ENCODE measurements at places on chromosomes 4 and X.

DNA sequence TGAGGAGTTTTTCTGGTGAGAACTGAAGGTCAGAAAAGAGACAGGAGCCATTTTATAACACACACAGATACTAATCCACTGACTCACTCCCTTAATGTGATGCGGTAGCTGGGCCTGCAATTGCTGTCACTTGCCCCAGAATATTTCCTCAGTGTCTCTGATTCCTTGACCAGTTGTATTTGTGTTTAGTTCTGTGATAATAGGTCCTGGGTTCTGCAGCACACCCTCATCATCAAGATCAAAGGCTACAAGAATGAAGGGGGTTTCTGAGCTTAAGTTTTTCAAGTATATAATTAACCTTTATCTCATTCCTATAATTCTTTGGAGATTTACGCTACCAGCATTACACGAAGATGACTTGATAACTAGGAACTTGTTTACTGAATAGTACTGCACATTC, 576.5 kb upstream of the CPXCR1 start:
- DNase-seq = no peak

- no peak for DNase-seq
These were observed 295.4 kb downstream of the RAPGEF2 start for GRCh38 chr4:159398236-159398638.

GRCh38 chrX:68829582-68830418, 979 bp downstream of the EFNB1 start:
- DNase-seq = peak; percentile 1

- DNase-seq = no peak
These were observed 17.9 kb downstream of the NAT8L start for GRCh38 chr4:2076908-2077536.

- no peak for DNase-seq
These were observed 54.7 kb downstream of the SLITRK4 start for GRCh38 chrX:143581240-143581639.

DNA sequence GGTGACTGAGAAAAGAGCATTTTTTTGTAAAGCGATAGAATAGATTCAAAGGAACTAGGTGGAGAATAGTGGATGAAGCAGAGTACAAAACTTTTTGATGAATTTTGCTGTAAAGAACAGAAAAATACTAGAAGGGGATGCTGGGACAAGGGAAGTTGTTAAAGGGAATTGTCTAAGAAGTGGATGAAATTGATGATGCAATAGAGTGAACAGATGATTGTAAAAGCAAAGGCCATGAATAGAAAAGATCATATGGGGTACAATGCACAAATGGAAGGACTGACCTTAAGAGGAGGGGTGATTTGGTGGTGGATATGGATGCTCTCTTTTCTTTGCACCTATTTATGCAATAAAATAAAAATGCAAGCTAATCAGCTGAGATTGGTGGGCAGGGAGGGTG, 262.7 kb upstream of the MAD2L1 start:
- DNase-seq = no peak

DNA sequence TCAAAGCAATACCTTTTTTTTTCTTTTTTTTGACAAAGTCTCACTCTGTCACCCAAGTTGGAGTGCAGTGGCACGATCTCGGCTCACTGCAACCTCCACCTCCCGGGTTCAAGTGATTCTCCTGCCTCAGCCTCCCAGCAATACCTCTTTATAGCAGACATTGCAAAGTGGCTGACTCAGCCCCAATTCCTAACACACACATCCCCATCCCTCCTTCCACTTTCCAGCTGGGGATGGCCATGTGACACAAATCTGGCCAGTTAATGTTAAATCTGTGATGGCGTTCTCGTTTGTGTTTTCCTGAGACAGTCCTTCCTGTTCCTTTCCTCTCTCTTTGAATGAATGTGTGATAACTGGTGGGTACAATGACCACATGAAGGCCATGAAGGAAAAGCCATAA, 276.2 kb upstream of the KLF3 start:
- no peak for DNase-seq

DNA sequence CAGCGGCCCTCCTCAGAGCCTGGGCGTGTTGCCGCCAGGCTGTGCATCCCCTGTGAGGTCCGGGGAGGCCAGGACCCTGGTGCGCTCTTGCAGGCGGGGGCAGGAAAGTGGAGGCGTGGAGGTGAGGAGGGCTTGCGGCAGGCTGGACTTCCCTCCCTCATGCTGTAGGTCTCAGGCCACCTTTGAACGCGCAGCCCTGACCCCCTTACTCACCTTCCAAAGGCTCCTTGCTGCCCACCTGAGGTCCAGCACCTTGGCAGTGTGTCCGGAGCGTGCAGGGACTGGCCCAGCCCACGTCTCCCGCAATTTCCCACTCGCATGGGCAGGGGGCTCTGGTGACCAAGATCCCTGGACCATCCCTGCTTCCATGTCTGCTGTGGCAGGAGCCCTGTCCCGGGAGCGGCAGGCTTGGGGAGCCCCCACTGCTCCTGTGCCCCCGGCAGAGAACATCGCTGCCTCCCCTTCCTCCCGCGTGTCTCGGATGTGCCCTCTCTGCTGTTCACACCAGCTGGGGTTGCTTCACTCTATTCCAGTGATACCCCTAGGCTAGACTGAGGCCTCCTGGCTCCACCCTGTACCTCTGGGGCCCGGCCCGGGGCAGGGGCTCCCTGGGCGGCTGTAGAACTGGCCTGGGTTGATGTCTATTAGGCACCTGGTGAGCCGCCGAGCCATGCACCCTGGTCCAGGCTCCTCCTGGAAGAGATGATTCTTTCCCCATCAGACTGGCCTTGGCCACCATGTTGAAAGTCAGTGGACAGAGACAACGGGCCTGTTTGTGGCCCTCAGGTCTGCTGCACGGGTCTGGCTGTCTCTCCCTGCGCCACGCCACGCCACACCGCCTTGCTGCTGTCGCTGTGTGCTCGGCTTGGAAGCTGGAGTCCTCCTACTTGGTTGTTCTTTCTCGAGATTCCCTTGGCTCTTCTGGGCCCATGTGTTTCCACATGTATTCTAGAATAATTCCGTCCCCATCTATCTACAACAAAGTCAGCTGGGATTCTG, 95.4 kb upstream of the ADRA2C start:
- no peak for DNase-seq

- DNase-seq = no peak
These were observed 132.2 kb downstream of the BMPR1B start for GRCh38 chr4:94889946-94890345.

DNA sequence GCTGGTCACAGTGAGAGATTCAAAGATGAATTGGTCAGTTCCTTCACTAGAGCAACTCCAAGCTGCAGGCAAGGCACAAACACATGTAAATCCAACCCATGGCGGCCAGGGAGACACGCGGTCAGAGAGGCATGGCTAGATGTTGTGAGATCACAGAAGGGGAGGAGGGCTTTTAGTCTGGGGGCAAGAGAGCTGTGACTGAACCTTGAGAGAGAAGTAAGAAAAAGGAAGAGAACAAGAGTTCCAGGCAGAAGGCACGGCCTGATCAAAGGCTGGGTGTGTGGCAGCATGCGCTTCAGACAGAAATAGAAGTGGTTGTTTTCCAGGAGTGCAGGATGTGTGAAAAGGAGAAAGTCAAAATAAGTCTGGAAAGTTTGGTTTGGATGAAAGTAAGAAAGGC, 15.9 kb downstream of the CCDC149 start:
- DNase-seq = no peak

- DNase-seq = no peak
These were observed 30.3 kb downstream of the ARAP2 start for GRCh38 chr4:36213977-36214376.

GRCh38 chr4:41156574-41156973, 57.8 kb downstream of the APBB2 start:
- DNase-seq = no peak

GRCh38 chr4:75718529-75718928, 5.8 kb upstream of the USO1 start:
- no peak for DNase-seq

DNA sequence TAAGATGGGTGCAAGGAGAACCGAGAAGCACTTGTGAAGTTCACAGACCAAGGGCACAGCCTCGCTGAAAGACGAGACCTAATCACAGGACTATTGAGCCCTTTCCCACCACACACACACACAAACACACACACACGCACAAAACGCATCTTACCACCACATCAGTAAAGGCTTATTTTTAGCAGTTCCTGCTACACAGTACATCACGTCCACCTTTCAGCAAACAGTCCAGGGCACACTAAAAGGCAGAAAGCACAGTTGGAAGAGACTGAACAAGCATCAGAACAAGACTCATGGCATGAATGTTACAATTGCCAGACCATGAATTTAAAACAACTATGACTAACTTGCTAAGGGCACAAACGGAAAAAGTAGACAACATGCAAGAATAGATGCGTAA, 83.6 kb upstream of the MAPK10 start:
- DNase-seq = no peak

DNA sequence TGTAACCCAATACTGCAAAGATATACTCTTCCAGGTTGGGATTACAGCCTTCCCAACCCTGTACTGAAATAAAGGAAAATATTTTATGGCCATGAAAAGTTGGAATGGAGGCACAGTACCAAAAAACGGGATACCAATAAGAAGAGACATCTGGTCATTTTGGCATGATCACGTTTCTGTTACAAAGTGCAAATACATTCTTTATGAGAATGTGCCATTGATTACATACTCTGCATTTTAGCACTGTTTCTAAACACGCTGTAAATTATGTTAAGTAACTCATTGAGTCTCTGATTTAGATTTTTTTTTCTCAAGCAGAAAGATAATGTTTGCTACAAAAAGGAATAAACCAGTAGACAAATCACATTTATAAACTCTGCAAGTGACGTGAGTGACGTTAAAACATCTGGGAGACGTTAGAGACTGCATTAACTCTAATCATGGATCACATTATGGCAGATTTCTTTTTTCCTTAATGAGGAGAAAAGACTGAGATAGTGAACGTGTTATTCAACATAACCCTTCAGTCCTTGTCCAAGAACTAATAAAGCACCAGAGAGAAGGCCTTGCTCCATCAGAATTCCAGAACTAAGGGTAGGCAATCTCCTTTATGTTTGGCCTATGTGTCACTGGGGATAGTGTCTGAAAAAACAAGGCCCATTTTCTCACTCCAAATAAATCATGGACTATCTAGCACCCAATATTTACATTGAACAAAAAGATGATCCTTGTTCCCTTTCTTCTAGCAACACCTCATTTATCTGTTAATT, 31.0 kb downstream of the UNC5C start:
- no peak for DNase-seq

GRCh38 chr4:34422472-34423175, 1821.7 kb downstream of the ARAP2 start:
- no peak for DNase-seq

- DNase-seq = no peak
These were observed 23.2 kb downstream of the CXorf58 start for GRCh38 chrX:23930894-23931604.

- DNase-seq = no peak
These were observed 105.5 kb upstream of the PSAPL1 start for GRCh38 chr4:7540206-7540605.

DNA sequence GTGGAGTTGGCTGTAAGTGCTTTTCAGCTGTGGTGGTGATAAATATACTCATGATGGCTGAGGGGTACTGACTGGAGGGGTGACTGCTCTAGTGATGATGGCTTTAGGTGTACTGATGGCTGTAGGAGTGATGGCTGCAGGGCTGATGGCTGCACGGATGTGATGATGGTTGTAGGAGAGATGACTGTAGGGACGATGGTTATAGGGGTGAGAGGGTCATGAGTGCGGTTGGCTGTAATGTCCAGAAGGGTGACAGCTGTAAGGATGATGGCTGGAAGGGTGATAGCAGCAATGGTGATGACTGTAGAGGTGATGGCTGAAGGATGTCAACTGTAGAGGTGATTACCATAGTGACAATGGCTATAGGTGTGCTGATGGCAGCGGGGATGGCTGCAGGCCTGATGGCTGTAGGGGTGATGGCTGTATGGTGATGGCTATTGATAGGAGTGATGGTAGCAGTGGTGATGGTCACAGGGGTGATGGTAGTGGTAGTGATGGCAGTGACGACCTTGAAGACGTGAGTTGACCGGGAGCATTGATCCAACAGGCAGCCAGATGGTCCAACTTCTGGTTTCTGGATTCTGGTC, 570 bp upstream of the SASH3 start:
- DNase-seq = no peak

GRCh38 chr4:164997324-164997723, 19.9 kb upstream of the TRIM61 start:
- no peak for DNase-seq

- DNase-seq = no peak
These were observed 78.4 kb downstream of the PWWP3B start for GRCh38 chrX:106246511-106246910.

GRCh38 chr4:29309050-29309449, 1411.1 kb upstream of the PCDH7 start:
- no peak for DNase-seq

- no peak for DNase-seq
These were observed 26.2 kb downstream of the ARAP2 start for GRCh38 chr4:36218121-36218520.

- DNase-seq = no peak
These were observed 93.3 kb downstream of the PRDM5 start for GRCh38 chr4:120829113-120829831.

DNA sequence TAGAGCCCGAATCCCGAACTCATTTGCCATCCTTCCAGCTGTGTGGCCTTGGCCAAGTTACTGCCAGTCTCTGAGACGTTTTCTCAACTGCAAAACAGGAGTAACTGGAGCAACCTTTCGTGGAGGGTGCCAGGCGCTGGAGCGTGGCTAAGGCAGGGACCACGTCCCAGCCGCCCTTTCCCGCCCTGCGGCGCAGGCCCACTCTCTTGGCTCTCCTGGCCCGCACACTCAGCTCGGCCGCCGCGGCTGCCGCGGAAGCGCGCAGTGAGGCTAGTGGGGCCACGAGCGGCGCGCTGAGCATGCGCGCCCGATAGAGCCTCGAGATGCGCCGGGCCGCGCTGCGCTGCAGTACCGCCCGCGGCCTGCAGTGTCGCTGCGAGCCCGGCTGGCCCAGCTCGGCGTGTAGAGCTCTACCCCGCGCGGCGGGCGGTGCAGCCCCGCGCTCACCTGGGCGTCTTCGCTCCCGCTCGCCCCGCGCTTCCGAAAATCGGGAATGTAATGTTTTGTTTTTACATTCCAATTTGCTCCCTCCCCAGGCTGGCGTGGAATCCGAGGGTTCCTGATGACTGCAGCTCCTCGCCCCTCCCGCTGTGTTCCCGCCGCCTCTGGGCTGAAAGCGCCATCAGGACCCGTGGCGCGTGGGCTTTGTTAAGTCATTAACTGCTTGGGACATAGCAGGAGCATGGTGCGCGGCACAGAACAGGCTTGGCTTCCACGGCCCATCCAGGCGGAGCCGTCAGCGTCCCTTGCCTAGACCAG, 4.0 kb upstream of the ZNF518B start:
- peak; percentile 81 for DNase-seq

GRCh38 chr4:82287720-82288119, 86.1 kb downstream of the HNRNPD start:
- DNase-seq = no peak

DNA sequence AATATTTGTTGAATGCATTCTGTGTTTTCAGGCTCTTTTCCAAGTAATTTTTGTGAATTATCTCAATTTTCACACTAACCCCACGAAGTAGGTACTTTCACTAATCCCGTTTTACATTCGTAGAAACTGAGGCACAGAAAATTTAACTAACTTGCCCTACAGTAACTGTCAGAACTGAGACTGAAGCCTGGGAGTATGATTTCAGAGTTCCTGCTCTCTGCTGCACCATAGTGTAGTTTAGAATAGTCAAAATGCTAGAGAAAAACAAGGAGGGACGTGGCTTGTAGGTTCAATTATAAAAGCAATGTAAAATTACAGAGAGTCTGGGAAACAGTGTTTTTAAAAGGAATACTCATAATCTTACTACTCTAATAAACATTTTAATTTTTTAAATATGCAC, 2.2 kb downstream of the CLCN3 start:
- DNase-seq = no peak
